ENCODE measurements at places on chromosomes 7 and 10.

DNA sequence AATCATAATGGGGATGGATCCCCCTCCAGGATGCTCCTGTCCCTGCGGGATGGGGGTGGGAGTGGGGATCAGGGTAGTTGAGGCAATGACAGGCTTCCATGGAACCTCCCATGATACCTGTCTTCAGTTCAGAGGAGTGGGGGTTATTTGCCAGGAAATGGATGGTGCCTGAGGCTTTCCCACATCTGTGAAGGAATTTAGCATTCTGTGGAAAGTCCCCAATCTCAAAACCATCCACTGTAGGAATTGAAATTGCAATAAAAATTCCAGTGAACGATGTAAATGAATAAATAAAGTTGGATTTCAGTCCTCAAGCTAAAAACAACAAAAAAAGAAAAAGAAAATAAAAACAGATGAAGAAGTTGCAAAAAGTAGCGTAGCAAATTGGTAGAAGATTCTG is 81.9 kb downstream of the CHRM2 start:
- DNase-seq, result no peak

GRCh38 chr7:150368884-150369747 is 494 bp downstream of the REPIN1 start:
- peak; percentile 51 for DNase-seq

GRCh38 chr7:122528879-122529481 is 169.9 kb downstream of the RNF133 start:
- no peak for DNase-seq

- no peak for DNase-seq
Measured at GRCh38 chr7:98329100-98329790, 47.8 kb downstream of the BRI3 start.

DNA sequence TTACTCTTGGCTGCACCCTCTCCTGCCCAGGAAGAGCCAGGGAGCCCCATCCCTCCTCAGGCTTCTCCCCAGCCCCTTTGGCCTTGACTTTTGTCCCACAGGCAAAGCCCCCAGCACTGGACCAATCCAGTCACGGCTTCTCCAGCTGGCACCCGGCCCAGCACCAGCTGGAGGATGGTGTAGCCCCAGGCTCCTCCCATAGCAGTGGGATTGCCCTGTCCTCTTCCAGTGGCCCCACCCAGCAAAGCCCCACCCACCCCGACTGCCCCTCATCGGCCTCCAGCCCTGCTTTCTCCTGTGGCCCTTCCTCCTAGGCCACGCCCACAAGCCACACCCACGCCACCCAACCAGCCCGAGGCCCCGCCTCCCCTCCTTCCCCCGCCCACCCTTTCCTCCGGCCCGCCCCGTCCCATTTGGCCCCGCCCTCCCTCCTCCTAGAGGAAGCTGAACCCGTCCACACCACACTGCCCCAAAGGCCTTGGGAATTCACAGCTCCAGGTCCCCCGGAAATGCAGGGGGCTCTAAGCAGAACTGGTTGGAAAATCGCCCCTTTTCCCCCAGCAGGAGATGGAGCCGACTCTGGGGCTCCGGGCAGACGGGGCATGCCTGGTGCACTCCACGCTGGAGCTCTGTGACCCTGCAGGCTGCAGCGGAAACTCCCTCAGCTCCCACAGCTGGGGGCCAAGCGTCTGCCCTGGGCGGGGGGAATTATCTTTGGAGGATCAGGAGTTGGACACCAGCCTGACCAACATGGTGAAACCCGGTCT is 25.2 kb downstream of the GET4 start:
- no peak for DNase-seq

DNA sequence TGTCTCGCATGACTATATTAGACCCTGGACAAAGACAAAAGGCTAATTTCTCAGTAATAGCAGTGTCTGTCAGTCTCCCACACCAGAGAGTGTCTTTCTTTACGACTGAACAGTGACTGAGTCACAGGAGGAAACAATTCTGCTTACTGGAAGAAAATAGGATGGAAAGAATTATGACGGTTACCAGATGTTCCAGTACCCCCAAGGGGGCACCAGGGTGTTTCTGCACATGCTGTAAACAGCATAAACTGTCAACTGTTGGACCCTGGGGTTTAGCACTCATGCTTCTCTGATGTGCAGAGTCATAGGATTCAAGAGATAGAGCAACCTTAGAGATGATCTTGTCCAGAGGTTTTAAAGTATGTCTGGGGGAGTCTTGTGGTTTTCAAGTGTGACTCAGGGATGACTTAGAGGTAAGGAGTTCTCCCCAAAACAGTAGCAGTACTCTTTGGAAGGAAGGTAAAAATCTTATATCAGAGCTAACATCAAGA is 291.7 kb downstream of the THSD7A start:
- no peak for DNase-seq

GRCh38 chr7:94417306-94417705 is 22.6 kb downstream of the COL1A2 start:
- no peak for DNase-seq

GRCh38 chr10:13382703-13383398 is 34.8 kb upstream of the SEPHS1 start:
- no peak for DNase-seq

DNA sequence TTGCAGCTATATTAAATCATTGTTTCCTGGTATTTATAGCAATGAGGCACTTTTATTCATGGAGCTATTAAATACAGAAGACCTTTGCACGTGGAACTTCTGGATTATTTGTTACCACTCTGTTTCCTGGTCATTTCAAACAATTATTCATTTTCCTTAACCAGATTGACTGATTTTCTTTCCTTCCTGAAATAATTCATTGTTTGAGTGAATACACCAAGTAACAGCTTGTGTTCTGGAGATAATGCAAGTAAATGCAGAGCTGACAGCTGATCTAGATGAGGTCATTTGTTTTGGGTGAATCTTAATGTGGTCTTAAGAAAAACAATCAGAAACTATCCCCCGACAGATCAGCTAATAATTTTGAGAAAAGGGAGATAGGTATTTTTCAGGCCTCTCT is 497.7 kb downstream of the KIF20B start:
- DNase-seq, result no peak
